ENCODE measurements at places on chromosomes 3 and 15. TPM values are rescaled to one million over a fixed set of nuclear protein-coding genes. Genes with fewer than 3 reads are reported as not detected.
A peak's percentile ranks its signal among the peaks of the same experiment; 100 is the strongest.

- DNase-seq, result no peak
Observed at GRCh38 chr3:137012097-137012501, 54.3 kb downstream of the IL20RB start.

GRCh38 chr3:125185805-125186204 lies 26.7 kb downstream of the SLC12A8 start:
- no peak for DNase-seq

- DNase-seq, result no peak
Observed at GRCh38 chr3:30605005-30605404, 1.4 kb upstream of the TGFBR2 start.

GRCh38 chr3:183300996-183301562 lies 48.0 kb downstream of the B3GNT5 start:
- DNase-seq, result no peak

- no peak for DNase-seq
Observed at GRCh38 chr15:25394898-25395297, 43.9 kb downstream of the UBE3A start.

- peak; percentile 74 for DNase-seq
Observed at GRCh38 chr3:45226206-45226915, at the start of gene TMEM158. TMEM158 (minus strand) TSS chr3:45226287; CDS start chr3:45226027, 260 bp downstream.

ITIH1 gene
- not detected for total RNA-seq

- DNase-seq, result no peak
Observed at GRCh38 chr3:185645596-185646381, 59.7 kb downstream of the SENP2 start.

THBS1 gene
- total RNA-seq, result 4,169 TPM

ABHD17C gene
- 1.1 TPM for total RNA-seq

DNA sequence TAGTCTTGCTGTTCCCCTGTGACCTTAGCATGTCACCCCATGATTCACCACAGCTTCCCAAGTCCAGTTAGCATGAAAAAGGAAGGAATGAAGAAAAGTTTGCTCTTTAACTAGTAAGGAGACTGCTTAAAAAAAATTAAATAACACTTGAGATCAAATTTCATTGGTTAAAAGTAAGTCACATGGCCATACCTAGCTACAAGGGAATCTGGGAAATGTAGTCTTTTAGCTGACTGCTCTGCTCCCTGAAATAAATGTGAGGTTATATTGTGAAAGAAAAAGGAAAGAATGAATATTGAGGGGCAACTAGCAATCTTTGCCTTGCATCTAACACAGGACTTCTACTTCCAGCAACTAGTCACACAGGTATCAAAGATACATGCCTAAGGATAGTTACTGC lies 84.7 kb upstream of the LRRN1 start:
- DNase-seq, result no peak

DNA sequence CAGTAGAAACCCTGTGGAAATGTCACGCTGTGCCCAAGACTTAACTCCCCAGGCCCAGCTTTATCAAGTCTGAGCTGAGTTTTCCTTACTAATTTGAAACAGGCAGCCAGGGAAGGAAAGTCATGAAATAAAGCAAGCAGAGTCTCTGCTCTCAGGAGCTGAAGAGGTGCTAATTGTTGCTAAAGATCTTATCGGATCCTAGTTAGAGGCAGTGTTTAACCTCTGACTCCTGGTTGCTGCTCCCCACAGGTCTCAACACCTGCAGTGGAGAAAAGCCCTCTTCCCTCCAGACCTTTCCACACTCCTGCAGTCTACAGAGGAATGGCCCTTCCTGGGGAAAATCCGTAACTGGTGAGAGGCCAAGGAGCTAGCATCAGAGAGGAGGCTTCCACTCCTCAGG lies 628.2 kb downstream of the NTRK3 start:
- no peak for DNase-seq

COL6A5 gene
- total RNA-seq, result not detected

DNA sequence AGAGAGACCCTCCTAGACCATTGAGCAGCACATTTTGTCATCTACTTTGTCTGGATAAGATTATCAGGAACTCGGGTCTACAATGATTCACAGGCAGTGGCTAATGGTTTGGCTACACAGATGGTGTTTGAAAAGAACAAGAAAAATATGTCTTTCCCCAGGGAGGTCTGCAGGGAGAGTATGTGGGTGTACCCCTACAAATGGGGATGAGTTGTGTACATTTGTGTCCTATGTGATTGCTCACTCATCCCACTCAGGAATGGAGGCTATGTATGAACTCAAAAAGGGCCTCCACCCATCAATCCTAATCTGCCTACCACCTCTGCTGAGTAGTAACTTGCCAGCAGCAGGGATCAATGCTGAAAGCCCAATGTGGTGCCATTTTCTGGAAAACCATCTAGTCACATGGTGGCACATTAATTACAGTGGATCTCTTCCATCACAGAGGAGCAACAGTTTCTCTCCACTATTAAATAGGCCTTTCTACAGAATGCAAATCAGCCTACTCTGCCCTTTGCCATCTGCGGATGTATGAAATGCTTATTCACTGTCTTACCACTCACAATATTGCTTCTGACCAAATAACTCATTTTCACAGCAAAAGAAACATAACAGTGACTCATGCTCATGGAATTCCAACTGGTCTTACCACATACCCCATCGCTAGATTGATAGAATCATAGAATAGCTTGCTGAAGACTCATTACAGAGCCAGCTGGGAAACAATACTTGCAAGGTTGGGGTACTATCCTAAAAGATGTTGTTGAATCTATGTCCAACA lies 48.3 kb upstream of the TRIM42 start:
- no peak for DNase-seq

GRCh38 chr3:52041118-52041731 lies 15.1 kb downstream of the DUSP7 start:
- no peak for DNase-seq

DNA sequence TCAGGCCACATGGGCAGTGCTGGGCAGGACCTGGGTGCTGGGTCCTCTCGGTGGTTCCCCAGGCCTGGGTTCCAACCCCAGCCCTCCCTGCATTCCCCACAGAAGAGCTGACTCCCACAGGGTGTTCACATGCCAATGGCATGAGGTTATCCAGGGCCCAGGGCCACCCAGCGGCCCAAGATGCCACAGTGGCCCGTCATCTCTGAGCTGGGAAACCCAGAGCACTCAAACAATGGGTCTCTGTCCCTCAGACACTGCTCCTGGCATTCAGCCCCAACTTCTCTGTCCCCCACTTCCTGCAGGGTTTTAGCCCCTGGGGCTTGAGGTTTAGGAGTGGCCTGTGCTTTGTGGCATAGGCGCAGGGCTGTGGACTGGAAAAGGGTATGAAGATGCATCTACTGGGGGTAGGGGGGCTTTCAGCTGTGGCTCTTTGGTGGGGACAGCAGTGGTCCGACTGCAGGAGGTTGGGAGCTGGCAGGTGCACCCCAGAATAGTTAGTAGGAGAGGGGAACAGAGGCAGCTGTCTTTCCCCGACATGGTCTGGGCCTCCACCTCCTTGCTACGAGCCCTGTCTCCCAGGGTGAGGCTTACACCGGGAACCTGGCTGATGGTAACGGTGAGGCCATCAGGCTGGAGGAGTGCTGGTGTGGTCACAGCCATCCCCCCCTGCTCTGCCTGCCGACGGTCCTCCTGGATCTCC lies 1.7 kb downstream of the CCDC9B start:
- no peak for DNase-seq

ARHGEF3 gene
- 25.5 TPM for total RNA-seq

SMCO1 gene
- not detected for total RNA-seq

DNA sequence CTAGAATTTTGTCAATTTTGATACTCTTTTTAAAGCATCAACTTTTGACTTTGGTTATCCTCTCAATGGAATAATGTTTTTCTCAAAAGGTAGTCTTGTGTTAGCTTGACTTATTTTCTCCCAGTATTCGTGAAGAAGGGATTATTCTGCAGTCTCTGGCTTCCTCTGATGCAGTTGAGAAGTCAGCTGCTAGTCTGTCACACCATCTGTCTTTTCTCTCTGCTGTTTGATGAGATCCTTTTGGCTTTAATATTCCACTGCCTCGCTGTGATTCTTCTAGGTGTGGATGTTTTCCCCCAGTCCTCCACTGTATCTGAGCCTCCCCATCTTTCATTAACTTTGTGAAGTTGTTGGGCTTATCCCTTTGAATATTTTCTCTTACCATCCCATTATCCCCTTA lies 141.0 kb downstream of the WDR72 start:
- DNase-seq, result no peak

Data from omental fat pad (tissue), 4 donors.